ENCODE measurements at places on chromosomes 4 and X.
A peak's percentile ranks its signal among the peaks of the same experiment; 100 is the strongest.

DNA sequence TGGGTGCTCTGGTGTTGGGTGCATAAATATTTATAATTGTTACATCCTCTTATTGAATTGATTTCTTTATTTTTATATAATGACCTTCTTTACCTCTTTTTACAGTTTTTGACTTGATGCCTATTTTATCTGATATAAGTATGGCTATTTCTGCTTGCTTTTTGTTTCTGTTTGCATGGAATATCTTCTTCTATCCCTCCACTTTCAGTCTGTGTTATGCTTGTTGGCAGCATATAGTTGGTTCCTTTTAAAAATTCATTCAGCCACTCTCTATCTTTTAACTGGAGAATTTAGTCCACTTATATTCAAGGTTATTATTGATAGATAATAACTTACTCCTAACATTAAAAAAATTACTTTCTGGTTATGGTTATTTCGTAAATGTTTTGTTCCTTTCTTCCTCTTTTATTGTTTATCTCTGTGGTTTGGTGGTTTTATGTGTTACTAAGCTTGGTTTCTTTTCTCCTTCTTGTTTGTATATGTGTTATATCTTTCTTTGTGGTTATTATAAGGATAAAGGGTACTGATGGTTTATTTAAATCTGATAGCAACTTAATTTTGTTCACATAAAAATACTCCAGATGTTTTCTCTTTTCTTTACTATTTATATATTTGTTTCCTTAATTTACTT, 69.5 kb downstream of the IL15 start:
- DNase-seq = no peak

GRCh38 chrX:96985046-96985445, 101.3 kb downstream of the RPA4 start:
- DNase-seq = no peak

DNA sequence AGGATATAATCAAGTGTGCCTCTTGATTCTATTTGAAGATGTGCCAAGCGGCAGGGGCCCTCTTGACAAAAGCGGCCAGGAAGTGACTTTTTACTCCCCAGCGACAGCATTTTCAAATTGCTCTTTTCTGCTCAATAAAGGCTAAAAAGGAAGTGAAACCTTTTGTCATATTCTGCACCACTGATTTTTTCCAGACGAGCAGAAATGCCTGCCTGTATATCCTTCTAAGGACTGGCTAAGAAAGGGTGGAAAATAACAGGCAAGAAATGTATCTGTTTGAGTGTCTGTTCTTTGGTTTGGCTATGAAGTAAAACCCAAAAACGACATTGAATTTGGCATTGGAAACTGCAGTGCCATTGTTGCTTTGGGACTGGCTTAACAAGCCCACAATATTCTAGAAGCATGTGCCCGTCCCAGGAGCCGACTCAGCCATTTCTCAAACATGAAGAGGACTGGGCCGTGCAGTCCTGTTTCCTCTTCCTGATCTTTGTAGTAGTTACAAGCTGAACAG, 25.4 kb downstream of the TMSB4X start:
- peak; percentile 34 for DNase-seq

GRCh38 chrX:106752101-106752678, 25.7 kb downstream of the RNF128 start:
- DNase-seq = no peak

DNA sequence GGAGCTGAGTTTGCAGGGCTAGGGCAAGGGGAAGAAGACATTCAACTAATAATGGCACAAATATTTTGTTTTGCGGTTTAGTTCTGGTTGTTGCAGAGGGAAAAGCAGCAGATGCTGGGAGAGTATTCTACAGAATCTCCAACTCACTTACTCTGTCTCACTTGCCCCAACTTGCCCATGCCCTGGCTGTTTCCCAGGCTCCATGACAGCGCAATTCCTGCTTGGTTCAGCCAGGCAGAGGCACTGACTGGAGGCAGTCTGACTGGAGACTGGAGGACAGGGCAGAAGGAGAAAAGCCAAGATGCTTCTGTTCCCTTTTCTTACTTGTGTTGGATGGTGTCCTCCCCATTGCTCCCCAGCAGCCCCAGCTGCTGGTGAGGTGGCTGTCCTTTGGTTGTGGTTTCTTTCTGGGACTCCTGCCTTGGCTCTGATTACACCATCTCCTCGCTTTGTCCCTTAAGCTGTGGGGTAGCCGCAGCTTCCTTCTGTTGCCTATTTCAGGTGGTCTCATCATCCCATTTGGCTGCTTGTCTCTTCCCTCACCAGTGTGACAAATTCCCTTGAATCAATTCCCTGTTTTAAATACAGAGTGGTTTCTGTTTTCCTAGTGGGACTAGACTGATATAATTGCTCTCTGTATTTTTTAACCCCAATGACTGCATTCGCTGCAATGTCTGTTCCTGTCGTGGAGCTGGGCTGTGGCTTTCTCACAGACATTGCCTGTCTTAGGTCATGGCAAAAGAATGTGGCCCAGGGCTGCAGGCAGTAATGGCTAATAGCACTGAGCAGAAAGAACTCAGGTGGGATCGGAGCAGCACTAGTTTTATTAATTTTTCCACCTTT, 24.2 kb upstream of the RASL11B start:
- DNase-seq = no peak

DNA sequence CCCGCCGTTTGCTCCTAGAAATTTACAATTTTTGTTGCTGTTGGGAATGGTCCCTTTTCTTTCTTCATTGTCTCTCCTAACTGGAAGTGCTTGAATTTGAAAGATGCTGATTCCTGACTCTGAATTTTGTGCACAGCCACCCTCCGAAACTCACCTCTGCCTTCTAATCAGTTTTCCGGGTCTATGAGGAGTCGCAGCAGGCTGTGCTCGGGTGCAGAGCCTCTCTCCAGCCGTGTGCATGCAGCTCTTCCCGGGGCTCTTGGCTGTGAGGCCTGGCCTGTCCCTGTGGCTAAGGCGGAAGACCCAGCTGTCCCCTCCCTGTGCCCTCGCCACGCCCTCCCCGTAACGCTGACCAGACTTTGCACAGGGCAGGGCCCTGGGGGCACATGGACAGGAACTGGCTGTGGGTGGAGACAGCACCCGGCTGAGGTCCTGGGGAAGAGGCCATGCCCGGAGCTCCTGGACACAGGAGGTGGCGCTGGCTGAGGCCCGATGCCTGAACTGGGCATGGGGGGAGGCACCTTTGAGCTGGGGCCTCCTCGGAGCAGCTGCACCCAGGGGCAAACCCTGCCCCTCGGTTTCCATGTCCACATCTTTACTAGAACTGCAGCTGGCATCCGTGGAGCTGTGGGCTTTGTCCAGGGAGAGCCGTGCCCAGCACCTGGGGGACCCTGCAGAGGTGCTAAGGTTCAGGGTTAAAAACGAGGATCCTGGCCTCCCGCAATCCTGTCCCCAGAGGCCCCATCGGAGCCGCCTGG, 32.6 kb upstream of the SPON2 start:
- peak; percentile 18 for DNase-seq

DNA sequence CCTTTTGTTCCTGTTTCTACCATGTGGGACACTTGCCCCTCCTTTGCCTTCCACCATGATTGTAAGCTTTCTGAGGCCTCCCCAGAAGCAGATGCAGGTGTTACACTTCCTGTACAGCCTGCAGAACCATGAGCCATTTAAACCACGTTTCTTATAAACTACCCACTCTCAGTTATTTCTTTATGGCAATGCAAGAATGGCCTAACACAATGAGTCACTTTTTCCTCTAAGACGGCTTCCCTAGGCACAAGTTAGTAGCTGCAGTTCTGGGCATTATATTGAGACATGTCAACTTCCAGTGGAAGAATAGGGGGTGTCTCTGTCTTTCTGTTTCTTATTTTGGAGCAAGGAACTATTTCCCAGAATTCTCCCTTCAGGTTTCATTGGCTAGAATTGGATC, 32.9 kb upstream of the DIPK2B start:
- DNase-seq = no peak

DNA sequence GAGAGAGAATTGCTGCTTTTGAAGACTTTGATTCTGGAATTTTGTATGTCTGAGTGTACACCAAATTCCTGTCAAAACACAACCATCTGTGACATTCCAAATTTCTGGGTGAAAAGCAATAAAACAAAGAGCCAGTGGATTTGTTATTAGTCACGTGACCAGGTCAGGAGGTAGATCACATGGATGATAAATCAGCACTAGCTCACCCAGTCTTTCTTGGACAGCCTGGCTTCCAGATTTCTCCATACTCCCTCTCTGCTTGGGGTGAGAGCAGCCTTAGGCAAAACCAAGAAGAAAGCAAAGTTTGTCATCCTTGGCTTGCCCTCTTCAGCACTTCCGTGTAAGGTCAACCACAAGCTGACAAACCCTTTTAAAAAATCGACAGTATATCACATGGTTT, 194.2 kb downstream of the CLCN4 start:
- DNase-seq = no peak

DNA sequence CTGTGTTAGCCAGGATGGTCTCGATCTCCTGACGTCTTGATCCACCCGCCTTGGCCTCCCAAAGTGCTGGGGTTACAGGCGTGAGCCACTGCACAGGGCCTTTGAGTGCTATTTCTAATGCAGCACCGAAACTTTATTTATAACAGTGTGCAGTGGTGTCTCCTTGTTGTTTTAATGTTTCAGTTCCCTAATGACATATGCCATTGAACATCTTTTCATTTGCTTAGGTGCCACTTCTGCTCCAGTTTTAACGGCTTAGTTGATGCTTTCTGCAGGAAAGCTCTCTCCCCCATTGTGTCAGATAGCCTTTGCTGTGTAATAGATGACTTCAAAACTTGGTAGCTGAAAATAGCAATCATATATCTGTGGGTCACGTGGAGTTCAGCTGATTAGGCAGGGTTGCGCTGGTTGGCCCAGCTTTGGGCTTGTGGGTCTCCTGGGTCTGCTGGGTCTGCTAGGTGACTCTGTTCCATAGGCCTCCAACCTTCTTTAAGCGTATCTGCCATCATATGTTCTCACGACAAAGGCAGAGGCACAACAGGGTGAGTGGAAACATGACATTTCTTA, 76.4 kb upstream of the SHISA3 start:
- DNase-seq = no peak

DNA sequence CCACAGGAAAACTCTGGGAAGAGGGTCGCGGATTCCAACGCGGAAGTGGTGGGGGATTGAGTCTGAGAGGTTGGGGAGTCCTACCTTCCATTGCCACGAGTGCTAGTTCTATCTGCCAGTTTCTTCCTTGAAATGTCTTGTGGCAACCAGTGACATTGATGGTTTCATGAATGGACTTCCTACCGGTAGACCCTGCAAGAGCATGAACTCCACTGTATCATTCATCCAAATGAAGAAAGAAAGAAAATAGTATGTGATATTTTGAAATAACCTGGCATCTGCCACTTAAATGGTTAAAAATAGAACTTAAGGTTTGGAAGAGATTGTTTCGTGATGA, 1.1 kb upstream of the SLC10A7 start:
- no peak for DNase-seq

DNA sequence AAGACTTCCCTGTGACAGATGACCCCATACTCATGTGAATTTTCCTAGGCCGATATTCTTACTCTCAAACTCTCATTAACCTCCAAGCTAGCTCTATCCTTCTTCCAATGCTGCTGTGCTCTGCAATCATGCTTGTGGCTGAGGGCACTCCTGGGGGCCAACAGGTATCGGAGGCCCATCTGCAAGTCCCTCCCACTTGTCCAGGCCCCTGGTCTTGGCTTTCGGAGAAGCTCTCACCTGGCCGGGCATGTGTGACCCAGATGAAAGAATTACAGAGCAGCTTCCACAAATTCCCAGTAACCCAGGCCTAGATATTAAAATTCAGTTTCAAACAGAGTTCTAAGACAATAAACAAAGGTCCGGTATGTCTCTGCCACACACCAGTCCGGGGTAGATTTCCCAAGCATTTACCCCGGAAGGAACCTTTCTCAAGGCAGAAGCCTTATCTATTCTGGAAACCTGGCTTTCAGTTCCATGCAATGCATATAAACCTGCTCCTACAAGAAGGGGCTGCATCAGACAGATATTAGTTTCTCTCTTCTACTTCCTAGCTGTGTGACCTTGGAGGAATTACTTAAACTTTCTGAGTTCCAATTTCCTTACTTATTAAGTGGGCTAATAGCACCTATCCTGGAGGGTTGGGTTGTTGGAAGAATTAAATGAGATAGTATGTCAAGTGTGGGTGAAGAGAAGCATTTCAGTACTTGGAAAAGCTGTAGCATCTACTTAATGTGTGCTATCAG, 270.8 kb downstream of the PTTG2 start:
- DNase-seq = no peak

Measured in tibial artery (tissue), 4 donors.